ENCODE measurements at places on chromosomes 3 and 15. TPM values are rescaled to one million over a fixed set of nuclear protein-coding genes. Genes with fewer than 3 reads are reported as not detected.

DNA sequence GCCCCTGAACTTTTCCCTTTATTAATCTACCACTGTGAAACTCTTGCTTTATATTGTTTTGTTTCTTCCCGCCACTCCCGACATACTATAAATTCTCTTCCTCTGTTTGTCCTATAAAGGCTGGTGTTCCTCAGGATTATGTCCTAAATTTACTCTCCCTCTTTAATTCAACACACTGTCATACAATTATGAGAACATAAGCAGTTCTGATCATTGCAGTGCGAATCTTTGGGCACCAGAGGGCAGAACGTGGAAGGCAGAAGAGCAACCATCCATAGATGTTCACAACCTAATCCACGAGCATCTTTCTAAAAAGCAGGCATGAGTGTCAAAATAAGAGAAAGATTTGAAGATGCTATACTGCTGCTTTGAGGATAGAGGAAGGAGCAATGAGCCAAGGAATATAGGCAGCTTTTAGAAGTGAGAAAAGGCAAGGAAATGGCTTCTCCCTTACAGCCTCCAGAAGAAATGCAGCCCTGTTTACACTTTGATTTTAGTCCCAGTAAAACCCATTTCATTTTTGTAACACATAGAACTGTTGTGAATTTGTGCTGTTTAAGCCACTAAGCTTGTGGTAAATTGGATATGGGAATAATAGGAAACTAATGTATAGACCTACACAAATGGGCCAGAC is 179.4 kb downstream of the GBE1 start:
- DNase-seq = no peak
- no peak overlapping the region for H3K27ac ChIP-seq
- no peaks in the 10 kb centered on the region for H3K36me3 ChIP-seq
- no peaks in the 10 kb centered on the region for H3K27me3 ChIP-seq

RASA2 gene
- 26.1 TPM for total RNA-seq

RETNLB gene
- total RNA-seq = not detected

GRCh38 chr3:142977399-142977728 is 13.9 kb upstream of the PAQR9 start:
- no peaks in the 10 kb centered on the region for H3K36me3 ChIP-seq
- H3K4me1 ChIP-seq = no peaks in the 10 kb centered on the region
- no peaks in the 10 kb centered on the region for H3K27me3 ChIP-seq
- no peak overlapping the region for H3K4me3 ChIP-seq
- no peak for DNase-seq

DNA sequence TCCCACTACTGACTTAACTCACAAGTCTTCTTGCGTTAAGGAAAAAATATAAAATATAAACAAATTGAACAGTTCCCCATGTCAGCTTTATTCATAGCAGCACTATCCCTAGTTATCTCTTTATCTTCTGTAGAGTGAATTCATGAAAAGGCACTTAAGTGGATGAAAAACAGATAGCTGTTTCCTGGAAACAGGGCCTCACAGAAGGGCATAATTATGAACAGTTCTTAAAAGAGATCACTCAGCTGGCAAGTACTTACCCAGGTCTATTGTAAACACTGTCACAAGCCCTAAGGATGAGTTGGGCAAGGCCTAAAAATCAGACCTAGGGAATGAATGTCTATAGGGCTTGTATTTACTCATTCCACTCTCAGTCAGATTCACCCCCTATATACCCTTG is 10.7 kb downstream of the MB21D2 start:
- DNase-seq = no peak
- no peak overlapping the region for H3K4me3 ChIP-seq
- no peaks in the 10 kb centered on the region for H3K27me3 ChIP-seq
- no peak overlapping the region for H3K27ac ChIP-seq
- no peaks in the 10 kb centered on the region for H3K36me3 ChIP-seq
- H3K4me1 ChIP-seq = peaks cover 2% of the 10 kb centered on the region

GRCh38 chr3:49718858-49719213 is 648 bp downstream of the AMIGO3 start:
- no peak overlapping the region for H3K27ac ChIP-seq
- no peaks in the 10 kb centered on the region for H3K27me3 ChIP-seq
- H3K4me1 ChIP-seq = no peaks in the 10 kb centered on the region
- no peak overlapping the region for H3K4me3 ChIP-seq
- H3K36me3 ChIP-seq = no peaks in the 10 kb centered on the region

- no peaks in the 10 kb centered on the region for H3K4me1 ChIP-seq
- H3K4me3 ChIP-seq = no peak overlapping the region
- no peaks in the 10 kb centered on the region for H3K27me3 ChIP-seq
- no peak overlapping the region for H3K27ac ChIP-seq
- no peak for DNase-seq
- no peaks in the 10 kb centered on the region for H3K36me3 ChIP-seq
Observed at GRCh38 chr3:102161384-102162006, 273.3 kb upstream of the ZPLD1 start.

- DNase-seq = no peak
- no peak overlapping the region for H3K4me3 ChIP-seq
- H3K36me3 ChIP-seq = no peaks in the 10 kb centered on the region
- H3K27me3 ChIP-seq = no peaks in the 10 kb centered on the region
- H3K27ac ChIP-seq = no peak overlapping the region
Observed at GRCh38 chr3:15342945-15343344, 10.6 kb upstream of the SH3BP5 start.

- no peak for DNase-seq
- no peak overlapping the region for H3K4me3 ChIP-seq
- H3K4me1 ChIP-seq = no peaks in the 10 kb centered on the region
- H3K36me3 ChIP-seq = no peaks in the 10 kb centered on the region
- H3K27me3 ChIP-seq = no peaks in the 10 kb centered on the region
Observed at GRCh38 chr3:134597390-134597970, 53.3 kb downstream of the KY start.

GOLGA8T gene
- total RNA-seq = not detected

SLC9C1 gene
- 0.29 TPM for total RNA-seq

DNA sequence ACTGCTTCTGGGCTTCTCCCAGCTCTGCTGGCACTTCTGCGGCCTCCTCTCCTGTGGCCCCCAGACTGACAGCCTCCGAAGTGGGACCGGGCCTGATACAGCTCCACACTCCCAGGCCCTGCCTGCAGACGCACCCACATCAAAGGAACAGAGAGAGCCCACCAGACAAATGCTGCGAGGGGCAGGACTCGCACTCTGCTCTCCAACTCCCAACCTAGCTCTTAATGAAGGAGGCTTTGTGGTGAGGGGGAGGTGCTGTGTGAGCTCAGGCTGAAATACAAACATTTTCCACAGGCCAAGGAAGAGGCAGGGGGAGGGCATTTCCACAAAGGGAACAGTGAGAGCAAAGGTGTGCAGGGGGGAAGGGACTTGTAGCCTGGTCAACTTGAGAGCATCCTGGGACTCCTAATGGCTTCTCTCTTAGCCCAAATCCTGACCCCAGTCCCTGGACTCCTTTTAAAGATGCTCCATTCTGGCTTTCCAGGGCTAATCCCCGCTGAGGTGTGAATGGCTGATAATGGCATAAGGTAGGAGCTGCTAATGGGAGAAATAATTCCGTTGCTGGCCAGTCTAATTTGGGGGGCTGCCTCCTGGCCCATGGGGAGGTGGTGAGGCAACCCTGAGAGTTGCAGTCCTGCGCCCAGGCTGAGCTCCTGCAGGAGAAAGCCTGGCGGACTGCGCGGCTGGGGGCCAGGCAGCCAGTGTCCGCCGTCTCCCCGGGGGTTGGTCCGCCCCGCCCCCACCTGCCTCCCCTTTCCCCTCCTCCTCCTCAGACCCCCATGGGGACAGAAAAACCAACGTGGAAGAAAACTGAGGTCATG is 9.6 kb downstream of the LINGO1 start:
- no peaks in the 10 kb centered on the region for H3K4me1 ChIP-seq
- no peak overlapping the region for H3K4me3 ChIP-seq
- H3K27ac ChIP-seq = no peak overlapping the region
- no peaks in the 10 kb centered on the region for H3K36me3 ChIP-seq
- no peaks in the 10 kb centered on the region for H3K27me3 ChIP-seq
- DNase-seq = no peak

GRCh38 chr3:49018707-49019006 is 277 bp upstream of the DALRD3 start:
- H3K4me1 ChIP-seq = no peaks in the 10 kb centered on the region
- H3K27ac ChIP-seq = peak overlapping the region; percentile 41
- peak overlapping the region; percentile 73 for H3K4me3 ChIP-seq
- no peaks in the 10 kb centered on the region for H3K27me3 ChIP-seq
- no peaks in the 10 kb centered on the region for H3K36me3 ChIP-seq
- DNase-seq = no peak

- no peaks in the 10 kb centered on the region for H3K36me3 ChIP-seq
- no peak for DNase-seq
- H3K27me3 ChIP-seq = no peaks in the 10 kb centered on the region
Observed at GRCh38 chr3:45048244-45048643, 22.1 kb downstream of the CLEC3B start.

- no peaks in the 10 kb centered on the region for H3K27me3 ChIP-seq
- H3K27ac ChIP-seq = peak overlapping the region; percentile 76
- no peak for DNase-seq
- peaks cover 5% of the 10 kb centered on the region for H3K4me1 ChIP-seq
- H3K36me3 ChIP-seq = no peaks in the 10 kb centered on the region
Observed at GRCh38 chr3:190092250-190092649, 28.4 kb downstream of the P3H2 start.

GOLGA8J gene
- total RNA-seq = 1.5 TPM

KLF15 gene
- 39.9 TPM for total RNA-seq

- H3K27ac ChIP-seq = no peak overlapping the region
- DNase-seq = no peak
- H3K4me3 ChIP-seq = no peak overlapping the region
- no peaks in the 10 kb centered on the region for H3K36me3 ChIP-seq
Observed at GRCh38 chr3:21944251-21944650, 193.2 kb upstream of the ZNF385D start.

SPTBN5 gene
- 1.9 TPM for total RNA-seq

GRCh38 chr3:135907422-135908165 is 57.9 kb upstream of the PPP2R3A start:
- H3K4me1 ChIP-seq = no peaks in the 10 kb centered on the region
- no peak for DNase-seq
- no peak overlapping the region for H3K27ac ChIP-seq
- H3K4me3 ChIP-seq = no peak overlapping the region
- no peaks in the 10 kb centered on the region for H3K27me3 ChIP-seq

DNA sequence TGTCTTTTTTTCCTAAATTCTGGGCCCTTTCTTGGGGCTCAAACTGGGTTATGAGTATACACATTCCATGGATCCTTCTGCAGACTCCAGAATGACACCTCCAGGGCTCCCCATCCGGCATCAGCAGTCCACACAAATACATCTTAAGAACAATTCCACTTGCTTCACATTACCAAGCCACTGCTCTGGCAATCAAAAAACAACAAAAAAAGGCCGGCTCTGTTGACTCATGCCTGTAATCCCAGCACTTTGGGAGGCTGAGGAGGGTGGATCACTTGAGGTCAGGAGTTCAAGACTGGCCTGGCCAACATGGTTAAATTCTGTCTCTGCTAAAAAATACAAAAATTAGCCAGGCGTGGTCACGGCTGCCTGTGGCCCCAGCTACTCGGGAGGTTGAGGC is 49.9 kb upstream of the LPP start:
- no peaks in the 10 kb centered on the region for H3K4me1 ChIP-seq
- no peak overlapping the region for H3K4me3 ChIP-seq
- H3K27me3 ChIP-seq = no peaks in the 10 kb centered on the region
- H3K36me3 ChIP-seq = no peaks in the 10 kb centered on the region
- no peak overlapping the region for H3K27ac ChIP-seq
